RWPE1 (cell line): ENCODE measurements at places on chromosomes 11 and 22.

DNA sequence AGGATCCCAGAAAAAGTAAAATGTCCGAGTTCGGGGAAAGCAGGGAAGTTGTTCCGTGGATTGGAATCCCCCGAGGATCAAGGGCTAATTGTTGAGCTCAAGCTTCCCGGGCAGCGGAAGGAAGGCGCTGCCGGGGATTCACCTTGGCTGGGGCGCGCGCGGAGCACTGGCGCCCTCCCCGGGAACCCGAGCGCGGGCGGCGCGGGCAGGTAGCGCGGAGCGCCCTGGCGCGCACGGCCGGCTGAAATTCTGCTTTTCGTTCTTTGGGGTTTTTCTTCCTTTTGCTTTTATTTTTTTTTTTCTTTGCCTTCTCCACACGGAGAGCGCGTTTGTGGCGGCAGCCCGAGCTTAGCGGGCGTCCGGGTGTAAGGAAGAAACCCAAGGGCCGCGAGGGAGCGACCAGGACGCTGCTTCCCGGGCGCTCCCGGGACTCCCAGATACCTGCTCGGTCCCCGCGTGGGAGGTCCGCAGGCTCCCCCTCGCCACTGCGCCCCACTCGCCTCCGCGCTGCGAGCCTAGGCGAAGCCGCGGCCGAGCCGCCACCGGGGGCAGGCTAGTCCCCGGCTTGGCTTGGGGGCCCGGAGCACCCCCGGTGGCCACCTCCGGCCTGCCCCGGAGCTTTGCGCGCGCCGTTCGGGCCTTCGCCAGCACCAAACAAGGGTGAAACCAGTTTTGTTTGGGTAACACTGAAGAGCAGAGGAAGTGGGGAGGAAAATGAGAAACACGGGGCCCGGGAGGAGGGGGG is 4.8 kb upstream of the IGF2 start:
- no peak for DNase-seq

DNA sequence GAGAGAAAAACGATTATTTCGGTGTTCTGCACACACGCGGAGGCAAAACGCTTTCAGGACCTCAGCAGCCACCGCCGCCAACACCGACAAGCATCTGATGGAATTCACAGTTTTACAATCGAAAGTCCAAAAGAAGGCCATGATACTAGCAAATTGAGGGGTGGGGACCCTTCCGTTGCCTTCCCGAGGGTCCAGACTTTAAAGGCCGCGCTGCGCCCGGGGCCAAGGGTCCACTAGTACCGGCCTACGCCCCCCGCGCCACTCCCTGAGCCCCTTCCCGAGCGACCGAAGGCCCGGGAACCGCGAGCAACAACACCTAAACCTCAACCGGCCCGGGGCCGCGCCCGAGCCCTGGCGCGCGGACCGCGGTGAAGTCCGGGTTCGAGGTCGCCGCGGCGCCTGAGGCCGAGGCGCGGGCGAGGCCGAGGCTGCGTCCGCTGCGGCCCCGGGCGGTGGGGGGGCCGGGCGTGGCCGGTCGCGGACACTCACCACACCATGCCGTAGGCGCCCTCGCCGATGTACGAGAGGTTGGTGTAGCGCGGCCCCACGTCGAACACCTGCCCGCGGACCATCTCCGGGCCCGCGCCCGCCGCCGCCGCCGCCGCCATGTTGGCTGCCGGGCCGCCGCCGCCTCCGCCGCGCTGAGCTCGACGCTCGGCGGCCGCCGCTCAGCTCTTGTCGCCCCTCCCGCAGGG is 465 bp downstream of the MAPK1 start:
- no peak for DNase-seq

GRCh38 chr22:42344361-42344905 is 74.0 kb upstream of the TCF20 start:
- no peak for DNase-seq

- no peak for DNase-seq
Observed at GRCh38 chr11:47595029-47595428, 818 bp upstream of the C1QTNF4 start.

DNA sequence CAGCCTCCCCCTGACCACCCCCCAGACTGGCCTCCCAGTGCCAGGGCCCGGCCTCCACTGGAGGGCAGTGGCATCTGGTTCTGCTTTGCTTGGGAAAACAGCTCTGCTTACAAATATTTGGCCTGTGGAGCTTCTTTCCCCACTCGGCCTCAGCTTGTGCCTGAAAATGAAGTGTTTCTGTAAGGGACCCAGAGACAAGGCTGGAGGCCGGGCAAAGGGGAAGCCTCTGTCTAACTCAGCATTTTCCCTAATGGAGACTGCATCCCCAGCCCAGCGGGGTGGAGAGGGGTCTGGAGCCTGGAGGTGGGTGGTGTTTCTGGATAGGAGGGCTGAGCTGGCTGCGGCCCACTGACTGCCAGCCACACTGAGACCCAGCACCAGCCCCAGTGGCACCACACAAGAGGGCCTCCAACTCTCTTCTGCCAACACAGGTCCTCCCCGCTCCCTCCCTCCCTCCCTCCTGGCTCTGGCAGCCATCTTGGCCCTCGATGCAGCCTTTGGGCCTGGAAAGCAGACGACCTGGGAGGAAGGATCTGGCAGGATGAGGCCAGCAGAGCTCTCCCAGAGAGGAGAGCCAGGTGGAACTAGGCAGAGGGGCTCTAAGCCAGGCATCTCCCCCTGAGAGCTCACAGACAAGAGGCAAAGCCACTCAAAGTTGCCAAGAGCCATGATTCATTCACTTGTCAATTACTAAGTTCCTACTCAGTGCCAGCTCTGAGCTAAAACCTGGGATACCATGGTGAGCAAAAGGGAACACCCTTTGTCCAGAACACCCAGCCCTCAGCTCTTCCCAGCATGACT is 77.1 kb upstream of the CD82 start:
- DNase-seq = no peak

DNA sequence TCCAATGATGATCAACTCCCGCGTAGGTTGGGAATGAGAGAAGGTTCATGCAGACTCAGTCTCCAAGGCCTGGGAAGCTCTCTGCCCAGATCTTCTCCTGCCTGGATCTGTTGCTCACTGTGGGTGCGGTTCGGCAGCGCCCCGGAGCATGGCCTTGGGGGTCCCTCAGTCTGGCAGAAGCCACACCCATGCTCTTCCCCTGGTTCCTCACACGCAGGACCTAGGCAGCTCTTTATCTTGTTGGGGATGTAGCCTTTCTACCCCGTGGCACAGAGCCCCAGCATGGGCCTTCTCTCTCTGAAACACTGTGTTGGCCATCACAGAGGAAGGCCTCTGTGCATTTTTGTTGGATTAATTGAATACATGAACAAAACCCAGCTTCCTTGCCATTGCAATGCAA is 1461.6 kb downstream of the BRD1 start:
- no peak for DNase-seq

- no peak for DNase-seq
Observed at GRCh38 chr11:117663821-117664220, 133.2 kb downstream of the DSCAML1 start.

DNA sequence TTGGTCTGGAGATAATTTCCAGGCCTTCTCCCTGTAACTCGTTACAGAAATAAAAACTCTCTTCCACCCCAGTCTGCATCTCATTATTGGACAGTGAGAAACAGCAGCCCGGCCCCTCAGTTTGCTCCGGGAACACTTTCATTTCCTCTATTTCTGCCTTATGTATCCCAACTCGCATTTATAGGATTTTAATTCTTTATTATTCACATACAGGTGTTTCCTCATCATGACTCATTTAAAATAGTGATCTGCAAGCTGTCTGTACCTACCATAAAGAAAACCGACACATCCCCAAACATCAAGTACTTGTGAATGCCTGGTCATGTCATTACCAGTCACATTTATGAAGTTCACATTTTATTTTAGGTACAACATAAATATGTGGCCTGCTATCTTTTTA is 42.8 kb downstream of the PIWIL3 start:
- no peak for DNase-seq

DNA sequence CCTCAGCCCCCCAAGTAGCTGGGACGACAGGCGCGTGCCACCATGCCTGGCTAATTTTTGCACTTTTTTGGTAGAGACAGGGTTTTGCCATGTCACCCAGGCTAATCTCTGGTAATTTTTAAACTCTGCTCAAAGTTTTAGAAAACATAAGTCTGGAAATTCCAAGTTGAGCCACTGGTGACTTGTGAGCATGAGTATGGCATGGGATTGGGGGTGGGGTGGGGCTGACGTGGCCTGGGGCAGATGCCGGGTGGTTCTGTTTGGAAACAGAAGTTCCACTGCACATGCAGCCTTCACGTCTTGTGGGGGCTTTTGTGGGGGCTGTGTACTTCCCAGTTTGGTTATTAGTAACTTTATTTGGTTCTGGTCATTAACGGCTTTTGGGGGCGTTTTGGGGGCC is 67.3 kb downstream of the PTPRJ start:
- no peak for DNase-seq

DNA sequence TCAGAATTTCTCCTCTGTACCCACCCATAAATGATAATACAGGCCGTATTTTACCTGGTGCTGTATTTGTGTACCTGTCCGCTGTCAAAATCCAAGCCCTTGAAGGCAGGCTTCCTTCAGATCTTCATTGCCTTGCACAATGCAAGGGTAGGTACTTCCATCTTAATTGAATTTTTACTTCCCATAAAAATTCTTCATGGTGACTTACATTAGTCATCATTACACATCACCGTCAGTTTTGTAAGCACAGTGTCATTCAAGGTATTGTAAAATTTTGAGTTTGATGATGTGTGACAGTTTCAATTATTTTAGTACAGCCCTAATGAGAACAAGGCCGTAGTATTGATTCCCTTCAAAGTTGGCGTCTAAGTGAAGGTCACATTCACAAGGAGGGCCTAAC is 770 bp upstream of the TSG101 start:
- peak; percentile 65 for DNase-seq

DNA sequence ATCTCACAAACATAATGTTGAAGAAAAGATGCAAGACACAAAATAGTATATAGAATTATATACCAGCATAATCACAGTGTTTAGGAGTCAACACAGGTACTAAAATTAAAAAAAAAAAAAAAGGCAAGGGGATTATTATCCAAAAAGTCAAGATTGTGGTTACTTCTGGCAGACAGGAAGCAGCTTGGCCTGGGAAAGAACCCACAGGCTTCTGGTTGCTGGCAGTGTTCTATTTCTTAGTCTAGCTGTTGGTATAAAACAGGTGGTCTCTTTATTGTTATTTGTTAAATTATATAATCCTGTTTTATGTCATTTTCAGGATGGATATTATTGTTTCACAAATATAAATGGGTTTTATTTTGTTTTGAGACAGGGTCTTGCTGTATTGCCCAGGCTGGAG is 54.0 kb downstream of the C11orf58 start:
- no peak for DNase-seq

DNA sequence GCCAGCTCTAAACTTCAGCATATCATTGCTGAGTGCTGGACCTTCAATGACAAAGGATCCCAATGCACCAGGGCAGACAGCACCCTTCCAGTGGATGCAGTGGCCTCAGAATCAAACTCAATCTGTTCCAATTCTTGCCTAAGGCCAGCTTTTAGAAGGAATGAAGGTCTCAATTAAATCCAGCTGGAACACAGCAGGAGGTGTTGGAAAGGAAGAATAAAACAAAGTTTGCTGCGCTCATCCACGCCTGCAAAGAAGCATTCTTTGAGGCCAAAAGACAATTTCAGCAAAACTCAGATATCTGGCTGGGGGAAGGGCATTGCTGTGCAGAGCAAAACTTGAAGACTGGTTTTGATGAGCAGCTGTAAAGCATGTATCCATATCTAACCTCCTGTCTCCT is 120.7 kb downstream of the CCDC81 start:
- no peak for DNase-seq

DNA sequence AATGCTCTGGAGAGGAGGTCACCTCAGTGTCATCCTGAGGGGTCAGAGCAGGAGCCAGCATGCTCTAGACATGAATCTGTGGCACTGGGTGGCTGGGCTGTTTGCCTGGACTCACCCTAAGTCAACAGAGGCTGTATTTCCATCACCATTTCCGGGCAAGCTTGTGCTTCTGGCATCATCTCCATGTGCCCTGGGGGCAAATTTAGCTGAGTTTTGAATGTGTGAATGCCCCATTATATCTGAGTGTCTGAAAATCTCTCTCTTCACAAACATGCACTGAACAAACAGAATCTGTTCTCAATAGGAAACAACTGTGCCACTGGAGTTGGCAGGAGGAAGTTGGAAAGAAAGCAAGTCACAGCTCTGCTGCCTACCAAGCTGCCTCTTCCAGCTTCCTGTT is 356.2 kb downstream of the GRM5 start:
- DNase-seq = peak; percentile 6

DNA sequence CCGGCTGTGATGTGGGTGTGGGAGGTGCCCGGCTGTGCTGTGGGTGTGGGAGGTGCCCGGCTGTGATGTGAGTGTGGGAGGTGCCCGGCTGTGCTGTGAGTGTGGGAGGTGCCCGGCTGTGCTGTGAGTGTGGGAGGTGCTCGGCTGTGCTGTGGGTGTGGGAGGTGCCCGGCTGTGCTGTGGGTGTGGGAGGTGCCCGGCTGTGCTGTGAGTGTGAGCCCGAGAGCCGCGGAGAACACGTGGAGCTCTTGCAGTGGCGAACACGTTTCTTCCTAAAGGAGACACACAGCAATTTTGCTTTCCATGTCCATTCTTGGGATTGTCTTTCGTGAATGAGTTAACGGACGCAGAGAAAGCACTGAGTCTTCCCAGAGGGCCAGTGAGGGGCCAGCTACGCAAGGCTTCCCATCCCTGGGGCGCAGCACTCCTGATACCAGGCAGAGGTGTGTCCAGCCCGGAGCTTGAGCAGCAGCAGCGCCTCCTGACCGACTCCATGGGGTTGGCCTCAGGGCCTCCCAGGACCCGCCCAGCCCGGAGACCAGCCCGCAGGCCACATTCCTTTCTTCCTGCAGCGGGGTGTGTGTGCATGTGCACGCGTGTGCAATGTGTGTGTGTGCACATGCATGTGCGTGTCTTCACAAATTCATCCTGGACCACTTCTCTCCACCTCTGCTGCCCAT is 245.0 kb upstream of the B3GAT1 start:
- no peak for DNase-seq

DNA sequence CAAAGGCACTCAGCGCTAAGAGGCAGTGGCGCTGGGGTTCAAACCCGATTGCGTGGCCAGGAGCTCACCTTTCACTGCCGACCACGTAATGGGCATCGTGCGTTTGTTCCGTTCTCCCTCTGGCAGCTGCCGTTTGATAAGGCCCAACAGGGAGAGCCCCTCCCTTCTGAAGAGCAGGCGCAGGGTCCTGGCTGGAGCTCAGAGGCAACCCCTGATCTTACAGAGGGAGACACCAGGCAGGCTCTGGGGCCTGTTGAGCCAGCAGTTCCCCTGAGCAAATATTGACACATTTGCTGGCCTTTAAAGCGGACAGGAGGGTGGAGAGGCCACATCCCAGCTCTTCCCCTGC is 11.7 kb upstream of the C1QTNF6 start:
- DNase-seq = no peak

DNA sequence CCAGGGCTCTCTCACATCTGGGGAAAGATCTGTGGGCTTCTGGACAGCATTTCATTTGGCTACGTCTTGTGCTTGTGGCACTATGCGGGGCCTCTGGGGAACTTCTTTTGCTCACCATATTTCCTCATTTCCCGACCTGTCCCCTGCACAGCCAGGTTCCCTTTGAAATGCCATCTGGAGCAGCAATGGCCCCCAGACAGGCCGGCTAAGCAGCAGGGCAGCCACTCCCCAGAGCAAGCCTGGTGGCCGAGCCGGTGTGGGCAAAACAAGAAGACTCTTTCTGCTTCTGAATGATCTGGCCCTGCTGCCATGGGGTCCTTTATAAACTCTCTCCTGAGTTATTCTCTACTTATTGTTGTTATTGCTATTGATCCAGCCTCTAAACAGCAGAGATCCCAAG is 190.7 kb upstream of the NECTIN1 start:
- no peak for DNase-seq

- DNase-seq = no peak
Observed at GRCh38 chr11:85665733-85666132, 804 bp upstream of the CREBZF start.

- DNase-seq = no peak
Observed at GRCh38 chr11:125499563-125499962, 3.5 kb upstream of the FEZ1 start.
